Activated CD4-positive, alpha-beta T cell treated with anti-CD3 and anti-CD28 coated beads, Interleukin-2, amount 10 ng/mL, durations not matched to agents 7 days and 5 days (primary cell): ENCODE measurements at places on chromosomes 3 and 15. TPM values are rescaled to one million over a fixed set of nuclear protein-coding genes. Genes with fewer than 3 reads are reported as not detected.

DNA sequence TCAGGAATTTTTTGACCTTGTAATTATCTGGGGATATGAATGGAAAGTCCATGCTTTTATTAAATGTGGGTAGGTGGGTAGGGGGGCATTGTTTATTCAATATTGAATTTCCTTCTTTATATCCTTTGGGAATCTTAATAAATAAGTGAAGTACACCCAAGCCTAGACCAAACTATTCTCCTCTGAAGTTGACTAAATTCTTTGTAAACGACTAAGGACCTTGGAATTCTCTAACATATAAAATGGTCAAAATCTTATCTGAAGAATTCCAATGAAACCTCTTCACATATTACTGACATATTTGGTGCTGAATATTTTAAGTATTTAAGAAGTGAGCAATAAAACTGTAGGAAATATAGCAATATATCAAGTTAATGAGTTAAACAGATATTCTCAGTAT lies 1432.1 kb upstream of the GBE1 start:
- DNase-seq: no peak
- H3K4me3 ChIP-seq: no peak overlapping the region
- H3K27ac ChIP-seq: no peak overlapping the region
- no peaks in the 10 kb centered on the region for H3K4me1 ChIP-seq
- H3K36me3 ChIP-seq: no peaks in the 10 kb centered on the region

- peaks cover 74% of the 10 kb centered on the region for H3K4me1 ChIP-seq
- peak overlapping the region; percentile 98 for H3K27ac ChIP-seq
- peaks cover 63% of the 10 kb centered on the region for H3K36me3 ChIP-seq
- DNase-seq: peak; percentile 71
Measured at GRCh38 chr15:77021803-77022381, 27.0 kb downstream of the PSTPIP1 start.

DNA sequence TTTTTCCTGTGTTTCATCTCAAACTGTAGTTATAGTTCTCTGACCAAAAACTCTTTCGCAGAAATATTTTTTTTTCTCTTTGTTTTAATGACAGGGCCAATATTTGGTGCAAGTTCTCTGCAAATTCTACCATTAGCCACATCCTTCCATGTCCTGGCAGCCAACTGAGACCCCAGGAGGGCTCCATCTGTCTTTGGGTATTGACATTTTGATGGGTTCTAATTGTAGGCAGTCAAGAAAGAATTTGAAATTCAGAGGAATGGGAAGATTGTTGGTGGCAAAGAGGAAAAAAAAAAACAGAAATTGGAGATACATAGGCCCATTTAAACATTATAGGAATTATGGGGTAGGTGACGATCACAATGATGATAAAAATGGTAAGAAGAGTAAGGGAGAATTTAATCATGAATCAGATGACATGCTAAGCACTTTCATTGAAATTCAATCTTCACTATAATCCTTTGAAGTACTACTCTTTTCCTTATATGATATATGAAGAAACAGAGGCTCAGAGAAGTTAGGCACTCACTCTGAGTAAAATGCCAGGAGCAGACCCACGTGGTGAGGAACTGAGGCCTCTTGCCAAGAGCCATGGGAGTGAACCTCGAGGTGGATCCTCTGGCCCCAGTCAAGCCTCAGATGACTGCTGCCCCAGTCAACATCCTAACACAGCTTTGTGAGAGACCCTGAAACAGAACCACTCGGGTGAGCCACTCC lies 151.4 kb downstream of the PDZRN3 start:
- no peaks in the 10 kb centered on the region for H3K36me3 ChIP-seq
- no peak for DNase-seq
- H3K4me1 ChIP-seq: peaks cover 2% of the 10 kb centered on the region
- no peak overlapping the region for H3K27ac ChIP-seq
- no peak overlapping the region for H3K4me3 ChIP-seq
- H3K27me3 ChIP-seq: peaks cover 16% of the 10 kb centered on the region

DNA sequence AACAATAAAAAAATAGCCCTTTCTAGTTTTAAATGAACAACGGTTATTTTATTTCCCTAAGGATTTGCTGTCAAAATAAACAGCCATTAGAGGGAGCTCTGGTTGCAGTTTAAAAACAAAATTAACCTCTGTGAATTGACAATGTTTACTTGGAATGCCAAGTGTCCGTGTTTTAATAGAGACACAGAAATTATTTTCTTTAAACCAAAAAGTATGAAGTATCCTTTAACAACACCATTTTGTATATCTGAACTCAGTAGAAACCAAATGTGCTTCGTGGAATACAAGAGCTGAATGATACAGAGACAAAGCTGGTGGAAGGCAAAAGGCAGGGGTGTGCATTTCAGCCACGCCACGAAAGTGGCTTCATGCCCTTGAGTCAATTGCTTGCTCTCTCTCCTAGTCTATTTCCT lies 74.4 kb downstream of the MOBP start:
- no peak overlapping the region for H3K27ac ChIP-seq
- H3K36me3 ChIP-seq: no peaks in the 10 kb centered on the region
- peaks cover 6% of the 10 kb centered on the region for H3K4me1 ChIP-seq
- H3K4me3 ChIP-seq: no peak overlapping the region
- no peak for DNase-seq
- peaks cover 7% of the 10 kb centered on the region for H3K27me3 ChIP-seq

Gene COLQ
- 3.3 TPM for total RNA-seq
